Mammary epithelial cell (primary cell): ENCODE measurements at places on chromosomes 11 and 22.

- no peak for DNase-seq
Measured at GRCh38 chr22:31954535-31955523, 10.5 kb downstream of the YWHAH start.

- DNase-seq, result no peak
Measured at GRCh38 chr11:2741377-2742131, 41.8 kb upstream of the KCNQ1OT1 start.

- no peak for DNase-seq
Measured at GRCh38 chr22:31550871-31551370, 54.6 kb downstream of the SFI1 start.

- peak; percentile 79 for DNase-seq
Measured at GRCh38 chr22:45504373-45505341, 2.0 kb downstream of the FBLN1 start.

- DNase-seq, result peak; percentile 54
Measured at GRCh38 chr22:30538280-30538679, 8.3 kb downstream of the SEC14L6 start.

GRCh38 chr11:123161376-123162030, 33.5 kb downstream of the CLMP start:
- DNase-seq, result no peak

DNA sequence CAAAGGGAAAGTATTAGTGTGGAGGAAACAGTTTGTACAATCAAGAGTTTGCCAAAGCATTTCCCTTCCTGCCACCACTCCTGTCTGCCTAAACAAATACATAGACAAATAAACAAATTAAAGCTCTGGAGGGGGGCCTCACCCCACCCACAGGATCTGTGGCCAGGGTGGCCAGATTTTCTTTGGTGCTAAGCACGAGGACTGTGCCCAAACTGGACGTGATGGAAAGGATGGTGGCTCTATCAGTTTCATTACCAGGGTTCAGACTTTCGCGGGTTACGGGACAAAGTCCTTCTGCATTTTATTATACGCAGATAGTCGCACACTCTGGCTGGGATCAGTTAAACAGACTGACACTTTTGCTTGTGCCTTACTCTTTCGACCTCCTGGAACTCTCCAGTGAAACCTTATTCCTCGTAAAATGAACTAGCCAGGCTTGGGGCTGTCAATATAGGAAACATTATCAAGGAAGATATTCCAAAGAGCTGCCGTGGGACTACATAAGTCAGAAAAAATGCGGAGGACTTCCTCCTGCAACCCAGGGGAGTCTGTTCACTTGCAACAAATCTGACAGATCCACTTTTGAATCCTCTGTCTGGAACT, 11.2 kb downstream of the BARX2 start:
- DNase-seq, result no peak

DNA sequence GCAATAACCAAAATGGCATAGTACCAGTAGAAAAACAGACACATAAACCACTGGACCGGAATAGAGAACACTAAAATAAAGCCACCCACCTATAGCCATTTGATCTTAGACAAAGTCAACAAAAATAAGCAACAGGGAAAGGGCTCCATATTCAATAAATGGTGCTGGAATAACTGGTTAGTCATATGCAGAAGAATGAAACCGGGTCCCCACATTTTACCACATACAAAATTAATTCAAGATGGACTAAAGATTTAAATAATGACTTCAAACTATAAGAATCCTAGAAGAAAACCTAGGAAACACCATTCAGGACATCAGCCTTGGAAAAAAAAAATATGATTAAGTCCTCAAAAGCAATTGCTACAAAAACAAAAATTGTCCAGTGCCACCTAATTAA, 30.1 kb upstream of the NOX4 start:
- no peak for DNase-seq

DNA sequence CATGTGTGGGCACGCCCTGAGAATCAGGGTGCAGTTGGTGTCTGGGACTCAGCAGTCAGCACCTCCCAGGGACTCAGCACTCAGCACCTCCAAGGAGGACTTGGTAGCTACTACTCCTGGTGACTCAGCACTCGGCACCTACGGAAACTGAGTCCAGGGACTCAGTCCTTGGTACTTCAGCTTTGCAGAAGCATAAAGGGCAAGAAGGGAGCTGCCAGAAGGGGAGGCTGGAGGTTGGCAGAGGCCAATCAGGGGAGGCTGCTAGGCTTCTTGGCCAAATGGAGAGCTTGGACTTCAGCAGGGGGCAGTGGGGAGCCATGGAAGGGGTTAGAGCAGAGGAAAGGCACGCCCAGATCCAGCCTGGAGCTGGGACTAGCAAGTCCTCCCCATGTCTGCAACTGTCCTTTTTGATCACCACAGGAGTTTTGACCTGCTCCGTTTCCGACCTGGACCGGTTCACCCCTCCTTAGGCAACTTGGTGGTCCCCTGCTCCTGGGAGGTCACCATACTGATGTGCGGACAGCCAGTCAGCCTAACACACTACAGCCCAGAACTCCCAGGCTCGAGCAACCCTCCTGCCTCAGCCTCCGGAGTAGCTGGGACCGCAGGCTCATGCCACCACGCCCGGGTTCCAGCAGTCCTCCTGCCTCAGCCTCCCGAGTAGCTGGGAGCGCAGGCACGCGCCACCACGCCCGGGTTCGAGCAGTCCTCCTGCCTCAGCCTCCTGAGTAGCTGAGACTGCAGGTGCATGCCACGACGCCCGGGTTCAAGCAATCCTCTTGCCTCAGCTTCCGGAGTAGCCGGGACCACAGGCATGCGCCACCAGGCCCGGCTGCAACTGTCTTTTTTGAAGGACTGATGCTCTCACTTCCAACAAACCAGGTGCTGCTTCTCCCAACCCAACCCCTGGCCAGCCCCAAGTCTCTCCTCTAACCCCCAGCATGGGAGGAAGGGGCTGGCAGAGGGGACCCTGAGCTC, 1.5 kb downstream of the ANO9 start:
- no peak for DNase-seq

GRCh38 chr11:75292943-75293342, 52.4 kb downstream of the TPBGL start:
- no peak for DNase-seq

DNA sequence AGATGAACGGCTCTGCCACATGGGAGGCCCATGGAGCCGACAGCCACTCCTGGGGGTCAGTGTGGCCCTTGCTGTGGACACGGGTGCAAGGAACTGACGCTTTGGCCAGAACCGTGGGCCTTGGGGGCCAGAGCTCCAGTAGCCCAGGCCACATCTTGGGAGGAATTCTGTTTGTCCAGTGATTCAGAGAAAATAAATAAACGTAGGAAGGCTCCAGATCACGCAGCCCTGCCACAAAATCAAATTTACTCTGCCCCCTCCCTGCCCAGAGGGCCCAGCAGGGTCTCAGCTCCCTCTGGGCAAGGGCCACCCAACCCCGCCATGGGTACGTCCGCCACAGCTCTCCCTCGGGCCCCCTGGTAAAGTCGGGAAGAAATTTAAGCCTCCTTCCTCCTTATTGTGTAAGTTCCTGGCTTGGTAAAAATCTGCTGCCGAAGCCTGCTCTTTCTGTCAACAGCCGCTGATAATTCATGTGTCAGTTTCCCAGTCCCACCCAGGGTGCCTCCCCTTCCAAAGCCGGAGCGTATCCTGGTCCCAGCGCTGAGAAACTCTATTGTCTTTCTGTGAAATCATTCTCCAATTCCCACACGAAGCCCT, 6.9 kb upstream of the MUC5AC start:
- no peak for DNase-seq

DNA sequence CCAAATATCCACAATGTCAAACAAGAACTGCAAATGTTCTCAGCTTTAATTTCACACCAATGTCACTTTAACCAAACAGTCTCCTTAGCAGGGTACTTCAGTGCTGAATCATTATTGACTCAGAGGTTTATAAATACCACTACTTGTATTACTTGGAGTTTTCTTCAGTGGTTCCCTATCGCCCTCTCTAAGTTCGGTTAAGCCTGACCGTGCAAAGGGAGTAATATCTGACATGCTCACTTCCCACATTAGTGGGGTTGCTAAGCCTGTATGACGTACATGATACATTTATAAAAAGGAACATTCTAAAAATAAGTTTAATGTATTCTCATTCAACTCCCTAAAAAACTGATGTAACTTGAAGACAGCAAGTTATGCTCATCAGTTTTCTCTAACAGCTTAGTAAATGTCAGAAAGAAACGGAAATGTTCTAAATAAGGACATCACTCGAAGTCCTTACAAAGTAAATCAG, 93.1 kb upstream of the ZC3H12C start:
- DNase-seq, result peak; percentile 73

DNA sequence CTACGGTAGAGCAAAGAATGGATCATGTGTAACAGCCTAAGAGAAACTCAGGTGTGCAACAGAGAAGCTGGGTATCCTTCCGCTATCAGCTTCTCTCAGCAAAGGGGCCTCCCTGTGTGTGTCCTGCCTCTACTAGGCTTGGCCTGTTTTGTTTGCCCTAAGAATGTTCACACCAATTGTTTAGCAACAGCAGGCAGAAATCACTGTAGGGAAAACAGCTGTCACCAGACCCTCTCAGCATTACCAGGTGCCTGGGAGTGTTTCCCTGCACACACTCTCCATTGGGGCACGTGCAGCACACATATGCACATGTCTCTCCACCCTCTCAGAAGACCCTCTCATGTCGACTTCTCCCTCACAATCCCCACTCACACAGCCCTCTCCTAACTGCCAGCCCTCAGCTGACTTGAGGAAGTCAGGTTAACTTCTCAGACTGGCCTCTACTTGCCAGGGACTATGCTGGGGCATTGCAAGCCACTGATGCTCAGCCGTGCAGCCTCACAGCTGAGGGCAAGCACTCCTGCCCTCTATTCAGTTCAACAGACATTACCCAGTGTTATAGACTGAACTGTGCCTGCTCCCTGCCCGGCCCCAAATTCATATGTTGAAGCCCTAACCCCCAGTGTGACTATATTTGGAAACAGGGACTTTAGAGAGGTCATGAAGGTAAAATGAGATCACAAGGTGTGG, 97.6 kb downstream of the TRIM29 start:
- DNase-seq, result no peak

GRCh38 chr22:17429516-17429915, 60.3 kb downstream of the CECR2 start:
- no peak for DNase-seq

DNA sequence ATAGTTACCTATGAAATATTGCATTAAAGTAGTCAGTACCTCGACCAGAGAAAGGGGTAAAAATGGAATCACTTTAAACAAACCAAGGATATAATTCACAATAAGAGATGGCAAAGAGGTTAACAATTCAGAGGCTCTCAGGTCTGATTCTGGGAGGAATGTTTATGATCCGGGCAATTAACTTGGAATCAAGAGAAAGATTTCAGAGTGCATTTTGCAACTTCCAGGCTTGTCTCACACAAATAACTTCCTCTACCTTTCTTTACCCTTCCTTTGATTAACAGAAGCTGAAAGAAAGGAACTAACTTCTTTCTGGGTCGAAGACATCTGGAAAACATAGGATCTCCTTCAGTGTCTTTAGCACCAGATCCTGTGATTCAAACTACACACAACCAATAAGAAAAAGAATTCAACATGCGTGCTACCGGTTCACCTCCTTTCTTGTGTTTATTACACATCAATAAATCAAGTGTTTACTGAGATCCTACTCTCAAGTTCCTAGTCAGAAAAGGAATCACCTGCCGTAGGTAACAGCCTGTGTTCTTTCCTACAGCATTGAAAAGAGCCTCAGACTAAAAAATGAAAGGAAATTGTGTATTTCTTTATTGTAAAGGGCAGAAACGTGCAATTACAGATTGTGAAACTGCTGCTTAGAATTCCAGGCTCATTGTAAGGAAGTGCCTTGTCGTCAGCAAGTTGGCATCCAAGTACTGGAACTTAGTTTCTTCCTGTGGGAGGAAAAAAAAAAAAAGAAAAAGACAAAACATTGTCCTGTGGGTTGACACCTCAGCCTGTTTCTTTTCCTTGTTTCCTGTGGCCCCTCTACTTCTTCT, 29.5 kb downstream of the CARD18 start:
- no peak for DNase-seq

GRCh38 chr22:49289822-49290679, 537.6 kb downstream of the BRD1 start:
- no peak for DNase-seq

GRCh38 chr22:48331691-48332220, 1495.9 kb downstream of the BRD1 start:
- no peak for DNase-seq

GRCh38 chr11:57940044-57940756, 83.5 kb upstream of the OR9Q1 start:
- peak; percentile 40 for DNase-seq

DNA sequence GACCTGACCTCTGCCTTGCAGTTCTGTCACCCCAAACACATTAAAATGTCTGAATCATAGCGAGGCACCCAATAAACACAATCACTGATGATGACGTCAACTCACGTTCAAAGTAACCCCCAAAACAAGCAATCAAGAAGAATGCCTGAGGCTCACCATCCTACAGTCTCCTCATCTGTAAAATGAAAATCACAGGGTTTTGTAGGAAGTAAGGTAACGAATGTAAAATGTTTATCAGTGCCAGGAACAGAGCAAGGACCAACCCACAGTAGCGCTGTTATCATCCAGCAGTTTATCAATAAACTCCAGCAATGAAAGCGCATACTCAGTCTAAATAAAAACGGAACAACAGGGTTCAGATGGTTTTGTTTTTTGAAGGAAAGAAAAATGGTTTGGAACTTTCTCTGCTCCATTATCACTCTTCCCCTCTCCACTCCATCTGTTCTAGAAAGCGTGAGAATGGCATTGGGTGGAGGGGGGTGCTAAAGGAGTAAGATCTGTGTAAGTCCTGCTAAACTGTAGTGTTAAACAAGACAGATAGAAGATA, 110.5 kb downstream of the MICAL3 start:
- no peak for DNase-seq

- no peak for DNase-seq
Measured at GRCh38 chr11:36890121-36890679, 292.2 kb upstream of the RAG2 start.

- DNase-seq, result no peak
Measured at GRCh38 chr11:19404787-19405186, 164.0 kb upstream of the E2F8 start.

DNA sequence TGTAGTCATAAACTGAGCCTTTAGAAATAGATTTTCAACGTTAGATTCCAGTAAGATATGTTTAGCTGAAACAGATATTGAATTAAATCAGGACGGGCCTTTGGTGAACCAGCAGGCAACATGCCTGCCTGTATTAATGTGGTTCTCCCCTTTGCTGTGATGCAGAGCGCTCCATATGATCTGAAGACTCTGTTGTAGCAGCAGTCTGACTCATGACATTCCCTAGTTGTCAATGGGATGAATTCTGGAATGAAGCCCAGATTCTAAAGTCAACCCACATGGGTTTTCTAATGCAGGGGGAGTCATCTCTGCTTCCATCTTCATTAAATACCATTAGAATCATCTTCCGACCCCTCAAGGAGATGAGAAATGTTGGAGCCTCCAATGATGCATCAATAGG, 864.5 kb downstream of the NTM start:
- peak; percentile 23 for DNase-seq

DNA sequence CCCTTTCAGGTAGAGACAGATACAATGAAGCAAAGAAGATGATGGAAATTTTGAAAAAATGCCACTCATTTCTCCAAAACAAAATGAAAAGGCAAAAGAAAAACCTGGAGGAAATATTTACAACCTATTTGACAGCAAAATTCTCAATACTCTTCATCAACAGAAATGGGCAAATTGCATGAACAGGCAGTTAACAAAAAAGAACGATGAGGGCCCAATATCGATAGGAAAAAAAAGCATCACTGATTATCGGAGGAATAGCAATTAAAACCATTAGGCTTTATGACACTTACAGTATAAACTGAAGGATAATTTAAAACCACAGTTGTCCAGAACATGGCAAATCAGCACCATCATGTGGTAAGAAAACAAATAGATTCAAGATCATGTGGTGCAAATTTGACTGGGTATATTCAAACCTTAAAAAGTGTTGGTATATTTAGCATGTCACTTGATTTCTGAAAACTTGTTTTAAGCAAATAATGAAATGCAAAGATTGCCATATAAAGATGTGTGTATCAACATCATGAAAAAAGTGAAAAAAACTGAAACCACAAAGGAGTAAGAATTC, 222.9 kb downstream of the BRD1 start:
- DNase-seq, result no peak
